NCI-H510A (cell line): ENCODE measurements at places on chromosomes 11 and 22.

GRCh38 chr11:62676698-62677097 is 2.2 kb downstream of the UBXN1 start:
- no peak for DNase-seq

GRCh38 chr11:59754494-59754858 is 700 bp upstream of the STX3 start:
- no peak for DNase-seq

DNA sequence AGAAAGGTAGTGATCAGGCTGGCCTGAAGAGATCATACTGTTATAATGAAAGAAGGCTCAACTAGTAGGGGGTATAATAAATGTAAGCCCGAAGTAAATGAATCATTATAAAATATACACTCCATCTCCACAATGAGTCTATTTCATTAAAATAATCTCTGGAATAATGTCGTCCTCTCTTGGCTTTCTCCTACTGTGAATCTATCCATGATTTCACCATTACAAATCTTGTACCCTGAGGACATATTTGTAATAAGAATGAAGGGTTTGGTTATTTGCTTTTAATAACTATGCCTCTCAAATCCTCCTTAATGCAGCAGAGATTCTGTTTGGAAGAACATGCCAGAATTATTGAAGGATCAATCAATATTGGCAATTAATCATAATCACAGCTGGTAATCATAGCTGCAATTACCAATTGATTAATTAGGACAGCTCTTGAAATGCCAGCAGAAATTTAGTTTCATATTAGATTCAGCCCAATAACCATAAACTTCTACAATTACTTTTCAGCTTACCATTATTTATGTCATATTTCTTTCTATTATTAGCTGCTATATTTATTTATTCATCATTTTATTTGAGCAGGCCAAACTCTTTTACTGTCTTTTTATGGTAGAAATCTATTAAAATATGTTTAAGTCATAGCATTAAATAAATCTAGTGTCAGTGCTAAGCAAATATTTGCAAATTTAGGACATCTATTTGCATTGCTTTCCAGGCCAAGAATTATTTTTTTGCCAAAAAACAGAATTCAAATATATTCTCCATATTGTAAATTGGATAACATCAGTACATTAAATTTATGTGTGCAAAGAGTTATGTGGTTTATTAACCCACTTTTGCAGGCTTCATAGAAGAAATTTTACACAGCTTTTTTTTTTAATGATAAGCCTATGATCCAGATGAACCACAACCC is 588.4 kb upstream of the LRRC4C start:
- DNase-seq, result no peak

DNA sequence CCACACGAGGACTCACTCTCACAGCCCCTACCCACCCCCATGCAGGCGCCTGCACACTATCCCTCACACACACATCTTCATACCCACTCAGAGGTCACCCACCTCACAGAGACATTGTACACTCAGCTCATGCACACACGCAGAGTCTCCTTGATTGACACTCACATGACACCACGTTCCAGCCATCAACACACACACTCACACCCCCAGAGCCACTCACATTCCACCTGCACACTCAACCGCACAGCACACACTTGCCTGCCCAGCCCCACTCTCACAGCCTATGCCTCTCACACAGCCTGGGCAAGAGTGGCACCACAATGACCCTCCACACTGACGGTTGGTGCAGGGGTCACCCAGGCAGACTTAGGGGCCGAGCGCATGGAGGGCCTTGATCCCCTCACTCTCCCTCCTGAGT is 2.2 kb downstream of the SPI1 start:
- DNase-seq, result no peak

DNA sequence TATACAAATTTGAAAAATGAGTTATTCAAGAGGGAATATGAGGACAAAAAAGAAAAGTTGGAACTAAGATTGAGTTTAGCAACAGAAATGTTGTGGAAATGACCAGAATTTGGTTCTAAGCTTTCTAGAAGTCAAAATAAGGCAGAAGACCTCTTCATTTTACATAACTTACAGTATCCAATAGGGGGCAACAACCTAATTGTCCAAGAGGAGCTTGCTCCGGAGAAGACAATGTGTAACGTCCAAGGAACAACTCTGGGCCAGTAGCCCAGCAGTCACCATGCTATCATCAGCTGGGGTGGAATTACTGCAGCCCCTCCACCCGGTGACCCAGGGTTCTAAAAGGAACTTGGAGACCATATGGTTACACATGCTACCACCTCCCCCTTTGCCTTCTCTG is 14.1 kb downstream of the CNTF start:
- DNase-seq, result no peak

GRCh38 chr11:100777736-100778135 is 90.6 kb downstream of the ARHGAP42 start:
- no peak for DNase-seq

DNA sequence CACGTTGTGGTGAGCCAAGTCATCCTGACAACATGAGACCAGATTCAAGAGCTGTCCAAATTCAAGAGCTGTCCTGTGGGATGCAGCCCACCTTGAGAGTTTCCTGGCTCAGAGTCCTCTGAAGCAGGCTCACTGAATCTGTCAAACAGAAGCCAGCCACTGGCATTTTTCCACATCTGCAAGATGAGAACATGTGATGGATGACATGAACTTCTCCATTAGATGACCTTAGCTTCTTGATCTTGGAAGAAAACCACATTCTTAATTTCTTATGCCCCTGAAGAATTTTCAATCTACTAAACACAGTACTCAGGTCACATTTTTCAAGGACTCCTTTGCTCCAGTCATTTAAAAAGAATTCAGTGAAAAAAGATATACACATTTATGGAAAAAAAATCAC is 291.0 kb downstream of the GUCY1A2 start:
- DNase-seq, result no peak

GRCh38 chr22:27466778-27467438 is 334.6 kb downstream of the MN1 start:
- DNase-seq, result no peak

DNA sequence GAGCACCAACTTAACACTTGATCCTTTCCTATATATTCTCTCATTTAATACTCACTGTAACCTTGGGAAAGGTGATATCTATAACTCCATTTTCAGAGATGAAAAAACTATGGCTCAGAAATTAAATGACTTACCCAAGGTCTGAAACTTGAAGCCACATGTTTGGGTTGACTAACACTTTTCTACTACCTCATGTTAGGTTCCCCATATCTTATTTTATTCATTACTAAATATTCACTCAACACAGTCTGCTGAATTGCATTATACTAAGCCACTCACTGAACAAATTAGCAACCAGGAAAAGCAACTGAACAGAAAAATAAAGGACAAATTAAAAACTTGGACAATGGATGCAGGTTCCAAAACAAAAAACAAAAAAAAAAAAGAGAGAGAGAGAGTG is 59.9 kb downstream of the FAM168A start:
- no peak for DNase-seq

DNA sequence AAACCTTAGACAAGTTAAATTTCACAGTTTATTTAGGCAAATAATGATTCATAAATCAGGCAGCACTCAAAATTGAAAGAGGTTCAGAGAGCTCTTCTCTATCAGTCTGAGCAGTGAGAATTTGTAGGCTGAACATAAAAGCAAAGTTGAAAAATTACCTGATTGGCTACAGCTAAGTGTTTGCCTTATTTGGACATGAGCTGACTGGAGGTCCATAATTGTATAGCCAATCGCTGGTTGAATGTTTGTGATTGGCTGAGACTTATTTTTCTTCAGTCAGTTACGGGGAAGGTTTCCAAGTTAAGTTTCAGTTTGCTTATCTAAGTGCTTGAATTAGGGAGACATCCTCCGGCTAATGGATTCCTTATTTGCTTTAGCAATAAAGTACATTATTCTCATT is 527.5 kb downstream of the CNTN5 start:
- DNase-seq, result no peak

- DNase-seq, result no peak
Measured at GRCh38 chr11:60830478-60831142, 11.3 kb upstream of the CCDC86 start.

GRCh38 chr11:75349521-75350116 is 1.8 kb downstream of the ARRB1 start:
- DNase-seq, result no peak

DNA sequence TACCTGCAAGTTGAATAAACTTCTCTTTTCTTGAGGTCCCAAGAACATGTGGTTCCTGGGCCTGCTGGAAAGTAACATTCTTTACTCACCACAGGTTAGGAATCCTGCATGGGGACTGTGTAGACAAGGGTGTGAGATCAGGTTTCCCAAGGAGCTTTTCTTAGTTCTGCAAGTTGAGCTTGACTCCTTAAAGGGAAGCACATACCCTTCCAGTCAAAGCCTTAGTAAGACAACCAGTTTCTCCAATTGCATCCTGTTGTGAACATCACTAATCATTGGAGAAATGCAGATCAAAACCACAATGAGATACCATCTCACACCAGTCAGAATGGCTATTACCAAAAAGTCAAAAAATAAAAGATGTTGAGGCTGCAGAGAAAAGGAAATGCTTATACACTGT is 48.3 kb upstream of the PAK1 start:
- DNase-seq, result no peak

DNA sequence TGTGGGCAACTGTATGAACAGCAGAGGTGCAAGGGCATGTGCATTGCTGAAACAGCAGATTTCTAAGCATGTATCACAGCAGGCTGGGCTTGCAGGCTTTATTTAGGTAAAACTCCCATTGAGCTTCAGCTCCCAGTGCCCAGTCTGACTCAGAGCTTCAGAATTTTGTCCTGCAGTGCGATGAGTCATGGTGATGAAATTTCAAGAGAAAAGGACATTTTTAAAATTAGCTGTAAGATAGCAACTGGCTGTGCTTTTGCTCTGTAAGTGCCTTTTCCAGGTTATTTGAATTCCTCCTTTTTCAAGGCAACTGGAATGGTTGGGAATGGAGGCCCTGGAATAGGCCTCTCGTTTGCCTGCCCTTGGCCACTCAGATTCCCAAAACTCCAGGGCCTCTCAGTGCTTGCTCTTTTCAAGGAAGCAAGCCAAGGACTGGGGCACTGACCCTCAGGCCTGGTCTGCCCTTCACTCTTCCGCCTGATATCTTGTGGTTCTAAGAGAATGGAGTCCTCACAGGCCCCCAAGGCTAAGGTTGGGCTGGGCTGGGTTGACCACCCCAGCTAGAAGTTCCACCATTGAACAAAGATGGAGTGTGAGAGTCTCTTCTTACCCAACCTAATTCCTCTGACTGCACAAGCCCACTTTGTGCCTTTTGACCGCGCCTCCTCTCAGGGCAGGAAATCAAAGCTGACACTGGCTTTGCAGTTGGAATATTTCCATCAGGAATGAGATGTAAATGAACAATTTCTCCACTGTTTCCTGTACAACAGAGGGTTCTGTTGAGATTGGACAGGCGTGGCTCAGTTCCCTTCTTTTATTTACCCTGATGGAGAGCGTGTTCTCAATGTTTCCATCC is 59.5 kb upstream of the PRSS23 start:
- no peak for DNase-seq

DNA sequence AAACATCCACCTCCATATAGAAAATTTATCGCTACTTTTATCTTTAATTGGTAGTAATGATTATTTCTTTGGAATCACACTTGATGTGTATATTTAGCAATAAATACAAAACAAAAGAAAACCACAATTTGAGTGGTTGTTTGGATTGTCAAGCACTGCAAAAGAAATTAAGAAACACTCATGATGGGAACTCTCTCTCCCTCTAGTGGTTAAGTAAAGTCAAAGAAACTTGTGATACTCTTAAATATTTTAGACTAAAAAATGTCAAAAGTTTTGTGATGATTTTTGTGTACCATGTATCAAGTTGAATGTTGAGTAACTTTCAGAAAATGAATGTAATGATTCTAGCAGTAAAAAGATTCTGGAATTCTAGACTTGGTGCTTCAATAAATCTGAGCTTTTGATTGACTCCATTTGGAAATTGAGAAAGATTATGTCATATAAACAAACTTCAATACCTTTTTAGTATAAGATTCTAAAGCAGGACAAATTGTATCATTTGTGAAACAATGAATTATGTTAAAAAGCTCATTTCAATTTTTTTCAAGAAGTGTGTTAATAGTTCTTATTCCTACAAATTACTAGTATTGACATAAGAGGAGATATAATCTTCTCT is 20.8 kb downstream of the MUC15 start:
- no peak for DNase-seq

GRCh38 chr11:125585487-125585886 is 7.2 kb upstream of the STT3A start:
- DNase-seq, result no peak

DNA sequence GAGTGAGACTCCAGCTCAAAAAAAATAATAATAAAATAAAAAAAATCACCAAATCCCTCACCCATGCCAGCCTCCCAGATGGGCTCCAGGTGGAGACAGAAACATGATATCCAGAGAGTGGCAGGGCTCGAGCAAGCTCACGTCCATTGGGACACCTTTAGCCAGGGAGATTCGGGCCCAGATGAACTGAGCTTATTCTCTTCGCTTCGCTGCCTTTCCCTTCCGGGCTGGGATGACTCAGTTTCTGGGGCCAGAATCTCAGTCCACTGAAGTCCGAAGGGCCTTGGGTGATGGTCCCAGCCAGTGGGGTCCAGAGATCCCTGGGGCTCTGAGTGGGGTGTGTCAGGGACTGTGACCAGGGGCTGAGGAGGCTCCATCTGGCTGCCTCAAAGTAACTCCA is 23.0 kb upstream of the MYEOV start:
- no peak for DNase-seq

DNA sequence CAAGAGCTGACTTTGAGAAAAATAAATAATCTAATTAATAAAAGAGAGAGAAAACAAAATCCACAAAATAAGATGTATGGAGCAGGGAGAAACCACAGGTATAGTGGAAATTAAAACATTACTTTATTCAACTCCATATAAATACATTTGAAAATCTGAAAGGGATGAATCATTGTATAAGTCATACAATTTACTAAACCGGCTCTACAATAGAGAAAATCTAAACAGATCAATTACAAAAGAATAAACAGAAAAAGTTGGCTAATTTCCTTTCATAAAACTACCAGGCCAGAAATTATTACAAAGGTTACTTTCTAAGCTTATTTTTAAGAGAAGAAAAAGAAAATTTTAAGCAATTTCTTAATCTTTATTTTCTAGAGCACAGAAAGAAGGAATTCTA is 51.3 kb upstream of the DRD2 start:
- DNase-seq, result no peak

DNA sequence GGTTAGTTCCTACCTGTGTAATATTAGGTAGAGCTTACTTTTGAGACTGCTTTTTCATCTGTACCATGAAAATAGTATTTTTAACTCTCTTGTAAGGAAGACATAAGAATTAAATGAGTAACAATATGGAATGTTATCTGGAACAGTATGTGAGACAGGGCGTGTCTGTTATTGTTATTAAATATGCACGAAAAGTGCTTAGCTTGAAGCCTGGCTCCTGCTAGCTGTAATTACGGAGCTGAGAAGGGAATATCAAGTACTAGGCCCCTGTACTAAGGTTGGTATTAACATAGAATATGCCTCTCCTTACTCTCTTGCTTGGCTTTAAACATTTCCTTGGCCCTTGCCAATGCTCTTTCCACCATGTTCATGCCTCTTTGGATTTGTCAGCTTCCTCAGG is 194.0 kb downstream of the FAM76B start:
- no peak for DNase-seq

GRCh38 chr11:36588099-36588498 is 6.2 kb upstream of the IFTAP start:
- no peak for DNase-seq

- DNase-seq, result no peak
Measured at GRCh38 chr11:61058583-61059259, 43.6 kb upstream of the CD5 start.
